ENCODE measurements at places on chromosomes 4 and X. TPM values are rescaled to one million over a fixed set of nuclear protein-coding genes. Genes with fewer than 3 reads are reported as not detected.

DNA sequence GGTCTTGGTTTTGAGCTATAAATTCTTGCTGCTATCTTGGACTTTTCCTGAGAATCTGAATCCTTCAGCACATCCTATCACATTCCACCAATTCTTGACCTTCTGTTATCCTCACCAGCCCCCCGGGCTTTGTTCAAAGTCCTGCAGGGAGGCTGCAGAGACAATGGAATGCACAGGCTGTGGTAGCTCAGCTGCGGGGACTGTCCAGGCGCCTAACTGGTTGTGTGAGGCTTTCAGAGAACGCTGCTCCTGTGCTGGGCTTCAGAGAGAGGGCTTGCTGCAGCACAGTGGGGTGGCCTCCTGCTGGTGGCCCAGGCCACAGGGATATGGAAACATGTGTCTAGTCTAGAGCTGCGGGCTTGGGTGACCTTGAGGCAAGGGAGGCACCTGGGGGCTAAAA is 196.3 kb upstream of the GATB start:
- no peak overlapping the region for H3K27ac ChIP-seq
- H3K27me3 ChIP-seq, result no peaks in the 10 kb centered on the region
- no peaks in the 10 kb centered on the region for H3K4me1 ChIP-seq
- H3K4me3 ChIP-seq, result no peak overlapping the region

- H3K4me1 ChIP-seq, result peaks cover under 1% of the 10 kb centered on the region
- DNase-seq, result no peak
- no peak overlapping the region for H3K4me3 ChIP-seq
- no peaks in the 10 kb centered on the region for H3K36me3 ChIP-seq
- no peak overlapping the region for H3K27ac ChIP-seq
Observed at GRCh38 chr4:69684804-69685203, 31.8 kb upstream of the UGT2A1 start.

DNA sequence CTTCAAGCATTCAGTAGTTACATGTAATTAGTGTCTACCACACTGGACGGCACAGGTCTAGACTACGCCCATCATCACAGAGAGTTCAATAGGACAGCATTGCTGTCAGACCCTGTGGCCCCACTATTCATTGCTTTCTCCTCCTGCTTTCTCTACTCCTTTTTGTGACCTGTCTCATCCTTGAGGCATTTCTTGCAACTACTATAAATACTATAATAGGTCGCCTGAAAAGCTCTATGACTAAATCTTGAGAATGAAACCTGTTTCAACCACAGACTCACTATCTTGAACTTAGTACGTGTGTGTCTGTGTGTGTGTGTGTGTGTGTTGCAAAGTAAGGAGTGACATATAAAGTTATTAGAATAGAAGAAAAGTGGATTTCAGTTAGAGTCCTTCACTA is 252.9 kb upstream of the KLF3 start:
- no peak overlapping the region for H3K27ac ChIP-seq
- DNase-seq, result no peak
- no peaks in the 10 kb centered on the region for H3K27me3 ChIP-seq
- H3K4me3 ChIP-seq, result no peak overlapping the region

DNA sequence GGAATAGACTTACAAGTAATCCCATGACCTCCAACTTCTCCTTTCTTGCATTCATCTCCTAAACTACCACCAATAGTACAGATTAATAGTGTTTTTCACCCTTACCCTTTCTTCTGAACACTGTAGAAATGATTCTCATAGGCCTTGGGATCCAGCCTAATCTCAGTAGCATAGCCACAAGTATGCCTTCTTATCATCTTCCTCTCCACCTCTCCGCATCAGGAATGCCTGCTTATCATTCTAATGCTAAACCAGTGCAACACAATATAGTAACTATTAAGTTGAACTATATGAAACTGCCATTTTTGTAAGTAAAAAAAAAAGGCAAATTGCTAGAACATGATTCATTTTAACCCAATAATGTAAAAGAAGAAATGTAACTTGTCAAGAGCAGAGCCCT is 79.5 kb upstream of the IL2 start:
- H3K27ac ChIP-seq, result no peak overlapping the region
- H3K4me1 ChIP-seq, result no peaks in the 10 kb centered on the region
- H3K27me3 ChIP-seq, result no peaks in the 10 kb centered on the region
- H3K4me3 ChIP-seq, result no peak overlapping the region
- DNase-seq, result no peak

- no peaks in the 10 kb centered on the region for H3K36me3 ChIP-seq
- peaks cover 6% of the 10 kb centered on the region for H3K4me1 ChIP-seq
- H3K4me3 ChIP-seq, result no peak overlapping the region
Observed at GRCh38 chr4:70925899-70926635, 23.9 kb downstream of the MOB1B start.

GRCh38 chrX:134693644-134694043 is 35.4 kb upstream of the PLAC1 start:
- H3K27ac ChIP-seq, result no peak overlapping the region
- H3K4me3 ChIP-seq, result no peak overlapping the region
- H3K4me1 ChIP-seq, result no peaks in the 10 kb centered on the region
- H3K27me3 ChIP-seq, result no peaks in the 10 kb centered on the region
- DNase-seq, result no peak

NAP1L3 gene
- total RNA-seq, result 2.7 TPM

CLGN gene
- total RNA-seq, result 2.5 TPM
